ENCODE measurements at places on chromosomes 6 and 20. TPM values are rescaled to one million over a fixed set of nuclear protein-coding genes. Genes with fewer than 3 reads are reported as not detected.
A peak's percentile ranks its signal among the peaks of the same experiment; 100 is the strongest.

Gene CASS4
- 1.7 TPM for total RNA-seq

GRCh38 chr6:81813305-81813704 is 60.8 kb upstream of the TENT5A start:
- no peak for DNase-seq

- no peak for DNase-seq
These were observed 2.8 kb downstream of the TENT5A start for GRCh38 chr6:81749707-81750106.

DNA sequence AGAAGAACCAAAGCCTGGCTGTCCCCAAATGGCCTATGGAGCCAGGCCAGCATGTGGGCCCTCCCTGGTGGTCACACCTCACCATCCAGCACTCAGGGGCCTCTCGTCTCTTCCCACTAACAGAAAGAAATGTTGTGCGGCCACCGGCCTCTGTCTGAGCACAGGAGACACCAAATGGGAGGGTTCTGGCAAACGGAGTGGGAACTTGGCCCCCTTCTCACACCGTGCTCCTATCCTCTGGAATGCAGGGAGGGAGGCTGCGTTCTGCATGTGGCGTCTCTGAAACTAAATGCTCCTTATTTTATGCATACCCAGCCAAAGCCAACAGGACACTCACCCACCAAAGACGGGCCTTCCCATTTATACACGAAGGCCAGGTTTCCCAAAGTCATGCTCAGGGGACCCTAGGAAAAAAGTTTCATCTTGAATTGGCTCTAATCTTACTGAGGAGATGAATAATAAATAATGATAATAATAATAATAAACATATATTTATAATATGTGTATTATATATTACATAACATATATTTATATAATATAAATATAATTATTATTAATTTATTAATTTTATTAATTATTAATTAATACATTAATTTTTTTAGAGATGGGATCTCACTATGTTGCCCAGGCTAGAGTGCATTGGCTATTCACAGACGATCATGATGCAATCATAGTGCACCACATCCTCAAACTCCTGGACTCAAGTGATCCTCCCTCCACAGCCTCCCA is 102.4 kb downstream of the FOXF2 start:
- no peak for DNase-seq

- DNase-seq: no peak
These were observed 86.9 kb downstream of the LRFN2 start for GRCh38 chr6:40500227-40500626.

DNA sequence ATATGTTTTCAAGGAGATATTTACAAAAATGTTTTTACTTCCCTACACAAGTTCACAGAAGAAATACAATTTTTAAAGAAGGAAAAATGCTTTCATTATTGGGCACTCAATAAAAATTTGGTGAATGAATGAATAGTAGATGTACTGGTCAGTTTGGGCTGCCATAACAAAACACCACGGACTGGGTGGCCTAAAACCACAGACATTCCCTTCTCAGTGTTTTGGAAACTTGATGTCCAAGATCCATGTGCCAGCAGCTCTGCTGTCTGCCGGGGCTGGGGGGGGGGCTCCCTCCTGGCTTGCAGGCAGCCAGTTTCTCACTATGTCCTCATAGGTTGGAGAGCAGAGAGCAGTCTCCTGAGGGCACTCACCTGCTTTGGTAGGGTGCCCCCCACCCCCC is 62.0 kb downstream of the FAM120B start:
- DNase-seq: no peak

DNA sequence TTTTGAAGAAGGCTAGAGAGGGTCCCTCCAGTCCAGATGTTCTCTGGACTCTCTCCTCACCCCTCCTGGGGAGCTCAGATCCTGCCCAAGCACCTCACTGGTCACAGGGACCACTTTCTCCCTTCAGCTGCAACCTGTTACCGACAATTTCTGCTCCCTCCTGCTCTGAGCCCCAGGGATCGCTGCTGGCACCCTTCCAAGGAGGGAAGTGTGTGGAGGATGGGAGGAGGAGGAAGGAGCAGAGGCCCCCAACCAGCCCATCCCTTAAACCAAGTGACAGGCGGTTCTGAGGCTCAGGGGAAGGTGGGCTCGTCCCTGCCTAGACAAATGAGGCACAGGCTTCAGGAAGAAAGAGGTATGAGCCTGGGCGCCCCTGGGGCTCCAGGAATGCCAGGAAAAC is 13.9 kb downstream of the PMEPA1 start:
- no peak for DNase-seq

DNA sequence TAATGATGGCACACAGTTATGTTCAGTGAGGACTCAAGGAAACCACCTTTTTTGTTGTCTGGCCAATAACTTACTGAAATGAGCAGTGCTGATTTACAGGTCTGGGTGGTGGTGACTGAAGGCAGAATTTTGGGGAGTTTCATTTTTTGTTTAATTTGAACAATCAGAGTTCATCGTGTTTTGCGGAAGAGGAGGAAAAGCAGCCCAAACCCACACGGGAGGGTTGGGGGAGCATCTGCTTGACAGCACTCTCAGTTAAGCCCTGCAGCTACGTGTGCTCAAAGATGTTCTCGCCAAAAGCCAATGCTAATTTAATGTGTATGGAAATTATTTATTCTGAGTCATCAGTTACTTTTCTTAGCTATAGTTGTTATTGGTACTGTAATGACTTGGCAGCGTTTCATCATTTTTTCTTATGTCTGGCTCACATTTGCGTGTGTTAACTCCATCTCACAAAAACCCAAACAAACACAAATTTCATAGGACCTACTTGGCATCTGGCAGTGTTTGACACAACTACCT is 89.2 kb downstream of the UST start:
- no peak for DNase-seq

Gene BHLHE23
- total RNA-seq: not detected

GRCh38 chr6:53250176-53251032 is 98.3 kb downstream of the ELOVL5 start:
- no peak for DNase-seq

DNA sequence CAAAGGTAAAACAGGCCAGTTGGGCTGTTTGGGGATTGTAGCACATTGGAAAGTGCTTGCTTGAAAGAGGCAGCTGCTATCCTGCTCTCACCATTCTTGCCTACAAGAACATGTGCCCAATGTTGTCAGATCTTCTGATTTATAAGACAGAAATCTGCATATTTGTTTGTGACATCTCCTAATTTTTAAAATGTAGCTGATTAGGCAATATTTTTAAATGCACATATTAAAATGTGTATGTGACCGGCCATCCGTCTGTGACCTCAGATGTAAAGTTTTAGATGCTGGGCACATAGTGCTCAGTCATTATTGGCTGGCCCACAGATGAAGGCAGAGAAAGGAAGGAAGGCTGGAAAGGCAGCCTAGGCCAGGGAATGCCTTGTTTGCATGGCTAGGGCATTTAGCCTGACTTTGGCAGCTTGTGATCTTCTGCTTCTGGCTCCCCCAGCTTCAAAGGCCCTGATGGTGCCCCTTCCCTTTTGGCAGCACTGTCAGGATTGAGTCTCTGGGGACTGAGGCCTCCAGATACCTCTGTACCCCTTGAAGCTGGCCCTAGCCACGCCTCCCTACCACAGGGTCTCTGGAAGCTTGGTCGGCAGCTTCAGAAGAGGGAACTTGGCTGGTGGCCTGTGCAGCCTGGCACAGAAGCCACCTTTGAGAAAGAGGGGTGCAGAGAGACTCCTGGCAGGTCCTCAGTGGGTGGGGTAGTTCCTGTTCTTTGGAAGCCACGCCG is 6.4 kb downstream of the SNPH start:
- DNase-seq: peak; percentile 57

Gene RIPPLY2
- not detected for total RNA-seq

Gene E2F1
- 0.33 TPM for total RNA-seq

- DNase-seq: no peak
These were observed 6.1 kb downstream of the UBE2J1 start for GRCh38 chr6:89346433-89346832.
